ENCODE measurements at places on chromosomes 5 and 9.

- peak; percentile 29 for DNase-seq
Measured at GRCh38 chr9:93468763-93469456, 15.5 kb upstream of the FAM120AOS start.

GRCh38 chr5:1770443-1770802 lies 29.2 kb downstream of the MRPL36 start:
- DNase-seq: no peak

DNA sequence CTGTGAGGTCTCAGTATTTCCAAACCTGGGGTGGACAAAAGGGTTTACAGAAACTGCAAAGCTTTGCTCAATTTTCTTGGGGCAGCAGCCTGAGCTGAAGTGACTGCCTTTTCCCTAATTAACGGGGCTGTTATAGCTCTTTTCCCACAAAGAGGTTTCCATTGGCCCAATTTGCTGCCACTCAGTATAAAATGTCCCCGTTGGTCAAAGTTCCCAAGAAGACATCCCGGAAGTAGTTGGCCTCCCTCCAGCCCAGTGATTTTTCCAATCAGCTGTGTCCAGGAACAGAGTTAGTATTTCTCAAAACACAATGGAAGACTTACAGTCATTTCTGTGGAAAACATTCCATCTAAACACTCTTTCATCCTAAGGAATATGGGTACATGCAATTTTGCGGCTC lies 643.6 kb downstream of the ACTL7B start:
- no peak for DNase-seq

GRCh38 chr5:114319236-114319635 lies 42.6 kb upstream of the KCNN2 start:
- no peak for DNase-seq

GRCh38 chr5:110371011-110371724 lies 355.3 kb downstream of the TMEM232 start:
- no peak for DNase-seq
